ENCODE measurements at places on chromosomes 5 and 9. TPM values are rescaled to one million over a fixed set of nuclear protein-coding genes. Genes with fewer than 3 reads are reported as not detected.

GRIA1 gene
- not detected for total RNA-seq

ELL2 gene
- total RNA-seq = 21.7 TPM

THBS4 gene
- 2.6 TPM for total RNA-seq

CDK5RAP2 gene
- 32.1 TPM for total RNA-seq

ZFP2 gene
- total RNA-seq = 1.8 TPM

OR1B1 gene
- total RNA-seq = not detected

CFAP77 gene
- total RNA-seq = 0.34 TPM

TMEM215 gene
- total RNA-seq = not detected

SAXO1 gene
- not detected for total RNA-seq

NMUR2 gene
- not detected for total RNA-seq

TAF11L10 gene
- total RNA-seq = not detected

DOK3 gene
- 0.34 TPM for total RNA-seq

SELENOP gene
- 134 TPM for total RNA-seq

Measured in pericardium fibroblast (primary cell).